ENCODE measurements at places on chromosomes 2 and 18.

- no peak for DNase-seq
These were observed 492.0 kb downstream of the TNS1 start for GRCh38 chr2:217510771-217511291.

DNA sequence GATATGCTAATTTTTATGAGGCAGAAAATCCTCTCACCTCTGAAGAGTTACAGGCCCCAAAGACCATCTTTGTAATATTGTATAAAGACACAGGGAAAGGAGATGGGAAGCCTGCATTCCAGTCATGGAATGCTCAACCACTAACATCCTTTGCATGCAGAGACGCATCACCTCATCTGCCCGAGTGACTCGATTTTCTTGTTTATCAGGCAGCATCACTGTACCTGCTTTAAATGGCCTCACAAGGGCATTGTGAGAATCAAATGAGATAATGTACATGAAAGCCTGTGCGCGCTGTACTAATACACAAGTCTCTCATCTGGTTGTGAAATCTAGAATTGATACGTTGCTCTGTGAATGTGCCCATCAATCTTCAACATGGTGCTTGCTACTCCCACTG, 10.2 kb upstream of the TMEM247 start:
- DNase-seq = no peak

DNA sequence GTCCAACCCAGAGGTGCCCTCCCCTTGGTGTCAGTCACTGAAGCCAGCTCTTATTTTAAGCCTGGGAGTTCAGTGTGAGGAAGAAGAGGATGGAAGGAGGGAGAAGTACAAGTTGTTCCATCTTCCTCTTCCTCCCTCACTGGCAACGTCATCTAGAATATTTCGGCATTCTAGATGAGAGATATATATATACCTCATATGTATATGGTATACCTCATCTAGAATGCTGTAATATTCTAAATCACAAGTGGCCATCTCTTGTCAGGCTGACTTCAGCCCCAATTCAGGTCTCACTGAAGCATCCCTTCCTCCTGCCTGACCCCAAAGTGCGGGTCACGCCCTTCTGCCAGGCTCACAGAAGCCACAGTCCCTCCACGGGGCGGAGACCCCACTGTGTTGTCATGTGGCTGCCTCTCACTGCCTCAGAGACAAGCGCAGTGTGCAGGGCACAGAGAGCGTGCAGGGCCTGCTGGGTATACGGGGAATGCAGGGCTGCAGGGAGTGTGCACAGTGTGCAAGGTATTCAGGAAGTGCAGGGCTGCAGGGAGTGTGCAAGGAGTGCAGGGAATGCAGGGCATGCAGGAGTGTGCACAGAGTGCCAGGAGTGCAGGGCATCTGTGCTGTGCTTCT, 32.8 kb upstream of the B3GNT7 start:
- DNase-seq = peak; percentile 68

DNA sequence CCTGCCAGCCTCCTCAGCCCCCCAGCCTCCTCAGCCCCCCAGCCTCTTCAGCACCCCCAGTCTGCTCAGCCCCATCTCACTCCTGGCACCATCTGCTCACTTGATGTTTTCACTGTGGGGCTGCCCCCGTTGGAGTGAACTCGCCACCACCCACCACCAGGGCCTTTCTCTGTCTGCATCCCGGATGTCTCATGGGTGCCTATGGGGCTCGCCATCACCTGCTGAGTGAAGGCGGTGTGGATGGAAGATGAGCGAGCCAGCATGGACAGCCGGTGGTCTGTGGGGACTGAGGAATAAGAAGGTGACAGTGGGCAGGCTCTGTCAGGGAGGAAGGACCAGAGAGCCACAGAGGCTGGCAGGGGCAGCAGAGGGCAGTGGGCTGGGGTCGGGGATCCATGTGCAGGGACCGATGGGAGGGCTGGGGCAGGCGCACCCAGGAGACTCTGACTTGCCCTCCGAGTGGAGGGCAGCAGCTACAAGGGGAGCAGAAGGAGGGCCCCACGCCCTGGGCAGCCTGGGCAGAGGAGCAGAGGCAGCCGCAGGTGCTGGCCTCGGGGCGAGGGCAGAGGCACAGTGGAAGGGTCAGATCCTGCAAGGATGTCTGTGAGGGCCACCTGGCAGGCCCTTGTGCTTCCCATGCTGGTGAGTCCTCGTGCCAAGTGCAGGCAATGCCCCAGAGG, 74.7 kb upstream of the ODC1 start:
- no peak for DNase-seq

DNA sequence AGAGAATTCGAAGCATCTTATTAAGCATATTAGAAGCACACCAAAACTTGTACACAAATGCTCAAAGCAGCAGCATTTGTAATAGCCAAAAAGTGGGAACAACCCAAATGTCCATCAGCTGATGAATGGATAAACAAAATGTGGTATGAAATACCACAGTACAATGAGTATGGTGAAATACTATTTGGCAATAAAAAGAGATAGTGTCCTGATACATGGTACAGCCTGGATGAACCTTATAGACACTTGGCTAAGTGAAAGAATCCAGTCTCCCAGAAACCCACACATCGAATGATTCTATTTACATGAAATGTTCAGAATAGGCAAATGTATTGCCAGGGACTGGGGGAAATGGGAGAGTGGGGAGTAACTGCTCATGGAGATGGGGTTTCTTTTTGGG, 3.0 kb downstream of the SPATA3 start:
- no peak for DNase-seq

- DNase-seq = no peak
These were observed 3.8 kb downstream of the ACTG2 start for GRCh38 chr2:73896362-73897239.

- peak; percentile 78 for DNase-seq
These were observed 121.9 kb downstream of the SMAD7 start for GRCh38 chr18:48828691-48829442.

DNA sequence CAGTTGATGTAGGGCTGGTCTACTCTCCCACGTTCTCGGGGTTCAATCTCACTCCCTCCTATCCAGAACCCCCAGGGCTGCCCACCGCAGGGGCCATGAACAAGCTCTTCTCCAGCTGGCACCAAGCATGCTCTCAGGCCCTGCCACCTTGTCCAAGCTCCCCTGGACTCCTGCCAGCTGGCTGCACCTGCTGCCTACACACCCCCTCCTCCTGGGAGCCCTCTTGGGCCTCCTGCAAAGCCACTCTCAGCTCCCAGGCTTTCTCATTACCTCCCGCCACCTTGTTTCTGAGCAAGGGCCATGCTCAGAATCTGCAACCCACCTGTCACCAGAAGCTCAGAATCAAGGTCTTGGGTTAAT, 56.0 kb downstream of the HDAC4 start:
- no peak for DNase-seq

- DNase-seq = no peak
These were observed 14.6 kb upstream of the AFG3L2 start for GRCh38 chr18:12391487-12392165.

GRCh38 chr2:10772201-10772867, 40.3 kb downstream of the PDIA6 start:
- no peak for DNase-seq

DNA sequence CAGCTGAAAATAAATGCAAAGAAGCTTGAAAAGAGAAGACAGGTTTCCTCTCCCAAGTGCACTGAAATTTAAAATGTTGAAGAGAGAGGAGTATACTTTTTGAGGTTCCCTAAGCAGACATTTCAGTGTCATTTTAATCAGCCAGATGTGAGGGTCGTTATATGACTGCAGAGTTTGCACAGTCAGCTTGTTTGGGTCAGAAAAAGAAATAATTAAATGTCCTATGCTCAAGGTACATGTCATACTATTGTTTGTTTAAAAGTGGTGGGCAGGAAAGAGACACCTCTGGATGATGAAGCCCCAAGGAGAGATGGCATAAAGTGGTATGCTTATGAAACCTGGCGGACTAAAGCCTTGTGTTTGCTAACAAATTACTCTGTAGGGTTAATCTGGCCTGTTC, 55.2 kb downstream of the CCDC85A start:
- no peak for DNase-seq

DNA sequence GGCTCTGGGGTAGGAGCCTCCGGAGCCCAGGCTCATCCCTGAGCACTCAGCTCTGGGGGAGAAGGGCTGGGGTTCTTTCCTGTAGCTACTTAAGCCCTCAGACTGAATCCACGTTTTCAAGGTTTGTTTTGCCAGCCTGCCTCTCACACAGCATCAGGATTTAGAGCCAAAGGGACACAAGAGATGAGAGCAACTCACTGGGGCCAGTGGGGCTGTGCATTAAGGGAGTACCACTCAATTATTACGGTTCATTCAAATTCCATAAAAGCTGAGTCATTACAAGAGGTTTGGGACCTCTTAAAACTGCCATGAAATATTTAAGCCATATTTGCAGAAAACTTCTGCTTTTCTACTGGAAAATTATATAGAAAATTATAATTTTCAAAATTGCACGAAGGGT, 17.1 kb upstream of the SNED1 start:
- no peak for DNase-seq

GRCh38 chr2:241096979-241097378, 5.1 kb downstream of the MTERF4 start:
- DNase-seq = no peak

GRCh38 chr2:135817951-135818350, 19.0 kb downstream of the LCT start:
- no peak for DNase-seq

DNA sequence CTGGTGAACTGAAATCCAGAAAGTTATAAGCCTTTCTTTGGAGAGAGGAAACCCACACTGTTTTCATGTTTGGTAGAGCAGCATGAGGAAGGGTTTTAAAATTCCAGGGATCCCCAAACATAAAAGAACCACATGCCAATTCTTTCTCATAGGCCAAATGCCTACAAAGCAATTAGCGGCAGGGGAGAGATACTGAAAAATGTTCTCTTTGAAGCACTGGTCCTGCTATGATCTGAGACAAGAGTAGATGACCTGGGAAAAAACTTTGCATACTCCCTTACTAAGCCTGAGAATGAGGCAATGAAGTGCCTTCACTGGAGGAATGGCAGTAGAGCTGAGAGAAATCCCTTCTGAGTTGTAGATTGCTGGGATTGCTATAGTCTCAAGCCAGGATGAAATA, 1261.7 kb downstream of the DSC3 start:
- DNase-seq = no peak

- DNase-seq = no peak
These were observed 195.5 kb upstream of the KYNU start for GRCh38 chr2:142681952-142682351.

GRCh38 chr2:208490492-208490891, 83.9 kb downstream of the PTH2R start:
- no peak for DNase-seq

GRCh38 chr2:15657759-15658158, 66.1 kb downstream of the DDX1 start:
- DNase-seq = no peak

- no peak for DNase-seq
These were observed 19.3 kb downstream of the EVA1A start for GRCh38 chr2:75541430-75541829.

DNA sequence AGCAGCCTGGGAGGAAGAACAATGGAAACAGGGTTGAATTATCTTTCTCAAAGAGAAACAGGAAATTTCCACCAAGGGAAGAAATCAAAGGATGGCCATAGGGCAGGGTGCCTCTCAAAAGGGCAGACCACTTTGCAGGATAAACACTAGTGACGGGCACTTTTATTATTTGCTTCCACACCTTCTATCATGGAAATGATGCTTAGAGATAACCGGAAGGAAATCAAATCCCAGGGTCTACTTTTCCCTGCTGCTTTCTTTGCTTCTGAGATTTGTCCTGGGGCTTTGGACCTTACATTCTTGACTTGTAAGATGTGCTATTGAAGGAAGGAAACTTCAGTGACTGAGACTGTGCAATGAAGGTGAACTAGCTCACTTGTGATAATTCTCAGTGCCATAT, 1.1 kb upstream of the SCN9A start:
- no peak for DNase-seq

GRCh38 chr2:198314559-198315153, 510.3 kb downstream of the PLCL1 start:
- DNase-seq = no peak

- no peak for DNase-seq
These were observed 17.6 kb downstream of the PRKCE start for GRCh38 chr2:45669032-45669486.

DNA sequence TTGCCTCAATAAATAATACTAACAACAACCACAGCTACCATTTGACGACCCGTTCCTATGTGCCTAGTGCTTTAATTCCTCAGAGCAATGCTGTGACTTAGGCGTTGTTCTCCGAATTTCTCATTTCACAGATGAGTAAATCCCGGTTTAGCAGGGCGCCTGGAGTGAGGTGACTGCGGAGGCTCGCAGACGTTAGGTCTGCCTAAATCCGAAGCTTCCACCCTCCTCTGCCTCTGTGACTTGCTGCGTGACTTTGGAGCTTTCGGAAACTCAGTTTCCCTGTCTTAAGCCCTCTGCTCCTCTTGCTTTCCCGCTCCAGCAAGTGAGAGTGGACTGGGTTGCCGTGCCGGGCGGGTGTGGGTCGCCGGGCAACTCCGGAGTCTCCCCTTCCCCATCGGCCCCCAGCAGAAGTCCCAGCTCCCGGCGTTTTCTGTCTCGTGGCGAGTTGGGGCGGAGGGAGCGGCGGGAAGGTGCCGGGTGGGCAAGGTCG, 711 bp upstream of the ATOH8 start:
- DNase-seq = no peak

- DNase-seq = no peak
These were observed 67.5 kb upstream of the AMMECR1L start for GRCh38 chr2:127953128-127953718.

DNA sequence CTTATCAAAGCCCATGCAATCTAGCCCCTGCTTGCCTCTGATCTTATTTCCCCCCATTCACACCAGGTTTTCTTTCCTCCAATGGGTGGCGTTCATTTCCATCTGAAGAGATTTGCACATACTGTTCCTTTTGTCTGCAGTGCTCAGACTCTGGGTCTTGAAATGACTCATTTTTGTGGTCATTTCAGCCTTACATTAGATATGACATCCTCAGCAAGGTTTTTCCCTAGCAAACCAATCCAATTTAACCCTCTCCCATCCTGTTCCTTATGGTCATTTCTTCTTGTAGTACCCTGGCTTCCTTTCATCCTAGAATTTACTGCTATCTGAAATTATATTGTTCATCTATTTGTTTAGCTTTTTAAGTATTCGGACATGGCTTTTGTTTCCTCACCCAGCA, 42.5 kb upstream of the SCN1A start:
- no peak for DNase-seq

- DNase-seq = no peak
These were observed 21.0 kb upstream of the IL37 start for GRCh38 chr2:112889976-112890375.

DNA sequence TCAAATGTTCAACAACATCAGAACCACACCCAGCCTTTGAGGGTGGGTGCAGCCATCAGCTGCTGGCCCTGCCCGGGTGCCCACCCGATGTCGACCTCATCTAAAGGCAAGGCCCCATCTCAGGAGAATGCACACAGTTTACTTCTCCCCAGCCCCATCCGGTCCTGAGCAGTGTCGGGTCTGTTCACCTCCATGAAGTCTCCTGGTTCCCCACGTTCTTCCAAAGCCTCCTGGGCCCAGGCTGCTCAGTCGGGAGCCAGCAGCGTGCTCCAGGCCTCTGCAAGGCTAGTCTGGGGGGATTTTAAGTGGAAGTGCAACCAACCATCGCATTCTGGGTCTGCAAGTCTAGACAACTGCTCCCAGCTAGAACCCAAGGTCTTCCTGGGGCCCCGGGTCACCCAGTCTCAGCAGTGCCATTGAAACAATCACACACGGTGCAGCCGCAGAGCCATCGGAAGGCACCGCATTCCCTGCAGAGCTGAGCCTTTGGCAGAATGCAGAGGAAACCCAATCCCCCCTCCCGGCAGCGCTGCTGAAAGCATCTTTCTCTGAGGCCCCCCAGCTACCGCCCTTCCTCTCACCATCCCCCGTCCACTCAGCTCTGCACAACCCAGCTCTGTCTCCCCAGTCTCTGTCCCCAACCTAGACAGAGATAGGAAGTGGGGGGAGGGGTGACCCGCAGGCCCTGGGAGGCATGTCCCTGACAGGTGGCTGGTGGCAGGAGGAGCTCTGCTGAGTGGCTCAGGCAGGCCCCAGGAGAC, 8.5 kb downstream of the ESPNL start:
- DNase-seq = peak; percentile 72
